ENCODE measurements at places on chromosomes 16 and 17. TPM values are rescaled to one million over a fixed set of nuclear protein-coding genes. Genes with fewer than 3 reads are reported as not detected.

Gene RDM1
- total RNA-seq: not detected

Gene HS3ST3A1
- 0.30 TPM for total RNA-seq

Gene NPIPA5
- not detected for total RNA-seq

Gene DOC2B
- 13.5 TPM for total RNA-seq

Gene KRTAP16-1
- not detected for total RNA-seq

Gene C16orf54
- total RNA-seq: 0.63 TPM

Gene RTN4RL1
- total RNA-seq: 7.9 TPM

Gene SKAP1
- total RNA-seq: 1.2 TPM

Gene KATNIP
- total RNA-seq: 21.8 TPM

Gene KRTAP9-2
- not detected for total RNA-seq
